ENCODE measurements at places on chromosomes 11 and 22.

DNA sequence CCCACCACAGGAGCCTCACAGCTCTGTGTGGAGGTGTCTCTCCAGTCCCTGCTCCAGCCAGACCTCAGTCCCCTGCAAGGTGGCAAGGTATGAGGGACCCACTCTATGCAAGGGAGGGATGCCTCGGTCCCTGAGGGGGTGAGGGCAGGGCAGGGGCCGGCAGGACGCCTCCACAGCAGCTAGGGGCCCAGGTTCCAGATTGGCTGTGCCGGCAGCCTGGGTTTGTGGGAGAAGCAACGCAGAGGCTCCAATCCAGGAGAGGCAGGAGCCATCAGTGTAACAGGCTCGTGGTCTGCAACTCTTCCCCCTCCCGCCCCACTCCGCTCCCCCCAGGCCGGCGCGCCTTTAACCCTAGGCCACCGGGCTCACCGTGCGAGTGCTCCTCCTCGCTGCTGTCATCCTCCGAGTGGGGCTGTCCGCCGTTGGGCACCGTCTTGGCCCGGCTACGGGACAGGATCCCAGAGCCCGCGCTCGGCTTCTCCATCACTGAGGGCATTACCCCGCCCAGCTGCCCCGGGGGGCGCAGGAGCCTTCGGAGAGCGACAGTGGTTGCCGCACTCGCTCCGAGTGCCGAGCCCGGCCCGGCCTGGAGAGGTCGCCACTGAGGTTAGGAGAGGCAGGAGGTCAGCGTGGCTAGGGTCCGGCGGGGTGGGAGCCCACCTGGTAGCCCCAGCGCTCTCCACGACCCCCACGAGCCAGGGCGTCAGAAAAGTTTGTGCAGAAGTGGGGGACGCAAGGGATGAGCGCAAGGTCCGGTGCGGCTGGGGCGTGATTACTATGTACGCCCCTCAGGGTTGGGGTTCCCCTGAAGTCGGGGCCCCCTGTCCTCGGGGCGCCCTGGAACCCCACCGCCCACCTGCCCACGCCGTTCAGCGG lies 765 bp downstream of the RCOR2 start:
- no peak for DNase-seq

DNA sequence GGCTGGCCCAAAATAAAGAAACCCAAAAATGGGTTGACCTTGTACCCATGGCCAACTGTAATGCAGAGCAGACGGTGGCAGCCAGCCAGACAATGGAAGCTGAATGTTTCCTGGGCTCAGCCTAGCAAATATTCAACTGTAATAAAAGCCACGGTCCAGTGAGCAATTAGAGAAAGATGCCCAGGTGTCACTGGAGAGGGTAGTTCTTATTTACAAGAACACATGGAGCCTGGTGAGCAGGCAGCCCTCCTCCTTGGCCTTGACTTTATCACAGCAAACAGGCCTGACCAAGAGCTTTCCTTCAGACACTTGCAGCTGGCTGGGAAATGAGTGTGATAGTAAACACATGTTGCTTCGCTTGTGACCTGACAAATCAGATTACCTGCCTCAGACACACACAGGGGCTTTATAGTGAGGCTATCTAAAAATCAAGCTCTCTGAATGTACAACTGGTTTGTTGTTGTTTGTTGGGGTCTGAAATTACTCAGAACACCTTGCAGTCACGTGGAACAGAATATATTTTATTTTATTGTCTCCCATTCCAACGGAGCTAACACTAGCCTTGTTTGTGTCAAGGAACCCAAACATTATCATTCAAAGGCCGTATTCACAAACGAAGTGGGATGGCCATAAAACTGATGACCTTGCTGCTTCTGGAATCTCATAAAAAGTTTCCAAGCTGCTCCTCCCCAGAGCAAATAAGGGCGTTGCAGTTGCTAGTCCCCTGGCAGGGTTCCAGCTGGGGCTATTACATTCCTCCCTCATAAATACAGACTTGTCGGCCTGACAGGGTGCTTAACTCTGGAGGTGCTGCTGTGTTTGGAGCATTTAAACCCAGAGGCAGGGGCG lies 161.1 kb downstream of the BBOX1 start:
- DNase-seq = no peak

DNA sequence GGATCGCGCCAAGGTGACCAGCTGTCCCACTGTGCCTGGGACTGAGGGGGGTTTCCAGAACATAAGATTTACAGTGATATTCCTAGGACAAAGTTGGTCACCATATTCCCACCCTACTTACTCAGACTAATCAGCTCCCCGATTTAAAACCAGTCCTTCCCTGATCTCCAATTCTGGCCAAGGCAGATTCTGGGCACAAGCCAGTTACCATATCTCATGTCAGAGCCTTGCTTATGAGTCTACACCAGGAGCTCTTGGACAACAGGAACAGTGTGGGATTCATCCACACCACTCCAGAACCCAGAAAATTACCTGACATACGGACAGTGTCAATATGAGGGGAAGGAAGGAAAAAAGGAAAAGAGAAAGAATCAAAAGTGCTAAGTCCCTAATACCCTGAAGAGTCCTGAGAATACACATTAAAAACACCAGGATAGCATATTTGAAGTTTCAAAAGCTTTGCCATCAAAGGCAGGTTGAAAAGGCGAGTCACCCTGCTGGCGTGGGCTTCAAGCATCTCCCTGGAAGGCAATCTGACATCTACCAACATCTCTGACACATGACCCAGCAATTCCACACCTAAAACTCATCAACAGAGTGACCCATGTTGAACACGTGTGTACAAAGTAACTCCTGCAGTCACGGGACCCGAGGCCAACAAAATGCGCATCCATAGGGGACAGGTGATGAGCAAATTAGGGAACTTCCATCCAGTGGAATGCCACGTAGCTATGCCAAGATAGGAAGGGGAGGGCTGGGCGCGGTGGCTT lies 8.0 kb upstream of the IL2RB start:
- DNase-seq = no peak

DNA sequence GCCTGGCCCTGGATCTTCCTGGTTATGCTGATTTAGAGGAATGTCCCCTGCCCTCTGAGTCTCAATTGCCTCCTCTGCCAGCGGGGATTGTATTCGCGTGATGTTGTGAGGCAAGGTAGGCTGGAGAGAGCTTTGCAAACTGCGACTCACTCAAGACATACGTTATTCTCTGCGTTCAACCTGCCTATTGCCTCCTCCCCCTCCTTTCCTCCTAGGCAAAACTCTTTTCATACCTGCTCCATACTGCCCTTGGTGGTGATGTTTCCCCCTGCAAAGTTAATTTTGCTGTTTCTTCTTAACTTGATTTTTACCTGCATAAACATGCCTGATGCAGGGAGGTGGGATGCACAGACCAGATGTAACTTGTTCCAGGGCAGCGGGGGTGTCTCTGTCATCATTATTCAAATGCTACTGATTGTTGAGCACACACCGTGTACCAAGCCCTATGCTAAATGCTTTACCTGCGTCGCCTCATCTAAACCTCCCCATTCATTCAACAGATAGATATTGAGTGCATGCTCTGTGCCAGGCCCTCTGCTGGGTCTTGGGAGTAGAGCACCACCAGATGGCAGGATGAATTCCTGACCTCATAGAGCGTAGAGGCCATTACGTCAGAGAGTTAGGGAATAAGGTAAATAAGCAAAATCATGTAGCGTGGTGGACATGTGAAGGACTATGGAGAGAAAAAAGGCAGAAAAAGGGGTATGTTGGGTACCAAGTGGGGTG lies 29.0 kb downstream of the SGSM1 start:
- DNase-seq = no peak

DNA sequence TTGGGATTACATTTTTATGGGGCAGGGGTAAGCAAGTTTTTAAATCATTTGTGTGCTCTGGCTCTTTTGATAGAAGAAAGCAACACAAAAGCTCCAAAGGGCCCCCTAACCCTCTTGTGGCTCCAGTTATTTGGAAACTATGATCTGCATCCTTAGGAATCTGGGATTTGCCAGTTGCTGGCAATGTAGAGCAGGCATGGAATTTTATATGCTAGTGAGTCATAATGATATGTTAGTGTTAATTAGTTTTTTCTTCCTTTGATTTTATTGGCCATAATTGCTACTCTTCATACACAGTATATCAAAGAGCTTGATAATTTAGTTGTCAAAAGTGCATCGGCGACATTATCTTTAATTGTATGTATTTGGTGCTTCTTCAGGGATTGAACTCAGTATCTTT lies 10.1 kb downstream of the RAG1 start:
- no peak for DNase-seq

DNA sequence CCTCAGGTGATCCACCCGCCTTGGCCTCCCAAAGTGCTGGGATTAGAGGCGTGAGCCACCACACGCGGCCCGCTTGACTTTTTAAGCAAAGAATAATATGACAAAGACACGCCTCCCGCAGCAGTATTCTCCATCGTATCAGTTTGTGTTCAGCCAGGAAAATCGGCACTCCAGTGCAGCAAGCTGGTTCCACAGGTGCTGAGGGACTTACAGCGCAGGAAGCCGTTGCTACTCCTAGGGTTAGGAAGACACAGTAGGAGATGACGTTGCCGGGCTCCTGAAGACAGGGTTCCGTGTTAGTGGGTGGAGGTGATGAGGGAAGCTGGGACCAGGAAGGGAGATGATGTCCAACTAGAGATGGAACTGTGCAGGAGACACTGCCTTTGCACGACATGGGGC lies 65.8 kb upstream of the CECR2 start:
- DNase-seq = no peak

DNA sequence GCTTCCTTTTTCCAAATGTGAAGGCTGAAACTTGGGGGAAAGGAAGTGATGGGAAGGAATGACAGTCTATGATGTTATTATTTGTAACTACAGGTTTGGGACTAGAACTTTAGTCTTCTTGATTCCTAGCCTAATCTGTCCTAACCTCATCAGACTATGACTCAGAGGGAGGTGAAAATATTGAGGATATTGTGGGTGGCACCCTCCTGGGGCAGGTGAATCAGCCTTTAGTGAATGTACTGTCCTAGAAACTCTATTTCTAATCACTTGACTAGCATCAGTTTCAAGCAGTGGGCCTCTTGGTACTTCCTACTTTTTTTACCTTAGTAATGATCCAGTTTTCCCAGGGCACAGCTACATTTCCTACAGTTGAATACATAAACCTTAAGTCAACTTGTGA lies 829.0 kb upstream of the API5 start:
- DNase-seq = no peak

- no peak for DNase-seq
Observed at GRCh38 chr22:39205344-39206021, 39.3 kb downstream of the PDGFB start.

DNA sequence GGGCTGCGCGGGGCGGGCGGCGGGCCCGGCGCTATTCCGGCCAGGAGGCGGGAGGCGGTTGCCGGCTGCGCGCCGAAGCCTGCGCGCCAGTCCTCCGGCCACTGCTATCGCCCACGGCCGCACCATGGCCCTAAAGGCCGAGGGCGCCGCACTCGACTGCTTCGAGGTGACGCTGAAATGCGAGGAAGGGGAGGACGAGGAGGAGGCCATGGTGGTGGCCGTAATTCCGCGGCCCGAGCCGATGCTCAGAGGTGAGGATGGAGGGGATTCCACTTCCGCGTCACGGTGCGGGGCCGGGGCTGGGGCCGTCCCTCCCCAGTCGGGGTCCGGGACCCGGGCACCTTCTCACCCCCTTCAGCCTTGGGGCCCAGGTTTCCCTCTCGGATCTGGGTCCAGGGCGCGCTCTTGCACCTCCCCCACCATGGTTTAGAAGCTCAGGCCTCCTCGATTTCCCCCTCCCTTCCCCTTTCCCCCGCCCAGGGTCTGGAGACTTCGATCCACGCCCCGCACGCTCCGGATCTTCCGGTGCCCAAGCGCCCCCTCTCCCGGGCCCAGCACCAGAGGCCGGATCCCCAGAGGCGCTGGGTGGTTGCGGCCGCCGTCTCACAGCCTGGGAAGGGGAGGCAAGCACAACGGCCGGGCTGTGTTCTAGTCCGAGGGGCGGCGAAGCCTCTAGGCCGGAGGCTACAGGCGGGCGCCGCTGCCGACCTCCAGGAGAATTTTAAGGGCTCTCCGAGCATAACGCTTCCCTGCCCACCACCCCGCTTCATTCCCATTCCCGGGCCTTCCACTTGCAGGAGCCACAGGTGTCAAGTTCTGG lies 517 bp downstream of the SPINDOC start:
- DNase-seq = no peak

DNA sequence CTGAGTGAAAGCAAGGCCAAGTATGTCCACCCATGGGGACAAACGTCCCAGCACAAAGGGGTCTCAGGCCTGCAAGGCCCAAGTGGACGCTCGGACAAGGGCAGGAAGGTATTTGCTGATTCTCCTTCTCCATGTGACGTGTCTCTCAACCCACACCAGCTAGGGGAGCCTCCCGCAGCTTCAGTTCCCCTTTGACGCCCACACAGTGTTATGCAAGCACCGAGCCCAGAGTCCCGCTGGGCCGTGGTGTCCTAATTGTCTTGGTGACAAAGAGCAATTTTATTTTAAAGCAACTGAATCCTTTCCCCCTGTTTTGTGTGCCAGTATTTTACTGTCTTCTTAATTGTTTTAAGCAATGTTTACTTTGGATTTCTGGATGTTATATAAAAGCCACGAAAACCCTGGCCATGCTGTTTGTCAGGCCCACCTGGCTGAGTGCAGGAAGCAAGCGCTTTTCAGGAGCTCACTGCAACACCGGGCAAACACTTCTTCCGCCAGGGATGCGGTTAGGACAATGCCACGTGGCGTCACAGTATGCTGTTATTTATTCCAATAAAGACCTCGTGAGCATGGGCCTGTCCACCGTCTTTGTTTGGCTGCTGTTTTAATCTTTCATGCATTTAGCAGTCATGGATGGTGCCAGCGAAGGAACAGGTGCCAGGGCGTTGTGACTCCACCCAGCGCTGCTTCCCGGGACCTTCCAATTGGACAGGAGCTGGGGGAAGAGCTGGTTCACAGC lies 8.2 kb upstream of the PARVG start:
- no peak for DNase-seq

- DNase-seq = no peak
Observed at GRCh38 chr11:20197881-20198280, 37.6 kb upstream of the DBX1 start.

DNA sequence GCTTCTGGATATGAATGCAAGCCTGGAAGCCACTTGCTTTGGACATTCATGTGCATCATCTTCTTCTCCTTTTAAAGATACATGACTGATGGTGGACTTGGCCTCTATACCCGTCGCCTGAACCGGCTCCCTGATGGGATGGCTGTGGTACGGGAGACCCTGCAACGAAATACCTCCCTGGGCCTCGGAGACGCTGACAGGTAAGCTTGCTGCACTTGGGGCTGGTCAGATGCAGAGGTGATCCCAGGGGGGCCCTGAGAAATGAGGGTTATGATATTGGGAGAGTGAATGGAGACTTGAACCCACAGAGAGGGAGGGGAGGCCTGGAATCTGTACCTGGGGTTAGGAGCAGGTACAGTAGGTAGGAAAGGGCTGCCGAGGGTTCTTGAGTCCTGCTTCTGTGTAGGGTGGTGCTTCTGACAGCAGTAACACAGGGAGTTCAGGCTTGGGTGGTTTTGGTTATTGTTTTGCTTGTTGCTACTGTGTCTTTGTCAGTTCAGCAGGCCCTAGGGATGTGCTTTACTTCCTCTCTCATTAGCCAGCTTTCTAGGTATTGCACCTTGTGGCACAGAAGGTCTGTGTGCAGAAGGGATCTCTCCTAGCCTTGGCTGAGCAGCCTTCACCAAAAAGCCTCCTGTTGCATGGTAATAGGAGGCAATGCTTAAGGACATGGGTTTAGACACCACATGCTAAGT lies 176.1 kb downstream of the DBX1 start:
- no peak for DNase-seq

GRCh38 chr22:25021976-25022711 lies 69.6 kb downstream of the KIAA1671 start:
- DNase-seq = no peak

Measured in activated CD4-positive, alpha-beta T cell treated with anti-CD3 and anti-CD28 coated beads for 1 hour (primary cell).